ENCODE measurements at places on chromosomes 13 and 19.

GRCh38 chr13:40980461-40980860 is 38.7 kb downstream of the ELF1 start:
- no peak for DNase-seq

- peak; percentile 75 for DNase-seq
These were observed 153.5 kb upstream of the KLF12 start for GRCh38 chr13:74287724-74288169.

DNA sequence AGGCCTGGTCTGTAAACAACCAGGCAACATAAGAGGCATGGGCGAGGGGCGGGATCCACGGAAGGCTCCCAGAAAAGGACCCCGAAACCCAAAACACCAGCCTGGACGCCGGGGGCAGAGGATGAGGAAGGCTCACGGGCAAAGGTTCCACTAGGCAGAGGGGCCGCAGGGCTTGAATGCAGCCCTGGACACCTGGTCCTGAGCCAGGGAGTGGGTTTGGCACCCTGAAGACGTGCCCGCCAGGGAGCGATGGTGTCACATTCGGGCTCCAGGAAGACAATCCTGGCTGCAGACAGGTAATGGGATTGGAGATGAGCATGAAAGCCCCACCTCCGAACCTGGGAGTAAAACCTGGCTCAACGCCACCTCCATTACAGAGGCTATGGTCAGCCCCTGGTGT is 31.8 kb downstream of the ZNF787 start:
- no peak for DNase-seq

- DNase-seq = no peak
These were observed 56.1 kb upstream of the ZNF835 start for GRCh38 chr19:56727677-56728076.

GRCh38 chr13:42969565-42970172 is 22.4 kb downstream of the EPSTI1 start:
- peak; percentile 75 for DNase-seq

GRCh38 chr13:102273111-102273510 is 128.7 kb downstream of the FGF14 start:
- DNase-seq = no peak

- DNase-seq = no peak
These were observed 367.4 kb downstream of the SPRY2 start for GRCh38 chr13:79973533-79973963.

DNA sequence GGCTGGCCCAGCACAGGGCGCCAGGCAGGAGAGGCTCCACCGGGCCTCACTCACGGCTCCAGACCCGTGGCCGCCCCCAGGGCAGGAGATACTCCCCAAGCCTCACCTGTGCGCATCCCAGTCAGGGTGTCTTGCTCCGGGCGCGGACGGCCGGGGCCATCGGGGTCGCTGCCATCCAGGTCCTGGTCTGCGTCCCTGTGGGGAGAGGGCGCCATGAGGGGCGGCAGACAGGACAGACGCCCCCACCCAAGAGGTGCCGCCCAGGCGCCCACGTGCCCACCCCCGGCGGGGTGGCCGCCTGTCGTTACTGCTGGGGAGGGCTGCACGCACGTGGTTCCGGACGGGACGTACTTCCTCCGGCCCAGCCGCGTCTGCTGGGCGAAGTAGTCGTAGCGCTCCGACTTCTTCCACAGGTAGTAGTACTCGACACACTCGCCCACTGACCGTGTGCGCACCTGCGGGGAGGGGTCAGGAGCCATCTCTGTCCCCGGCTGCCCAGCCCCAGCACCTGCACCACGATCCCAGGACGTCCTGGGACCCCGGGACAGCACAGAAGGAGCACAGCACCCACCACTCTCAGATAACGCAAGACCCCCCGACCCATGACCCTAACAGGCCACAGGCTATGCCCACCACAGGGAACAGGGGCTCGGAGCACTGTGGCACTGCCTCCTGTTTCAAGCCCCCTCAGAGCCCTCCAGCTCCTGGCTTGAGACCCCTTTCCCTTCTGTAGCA is 17.4 kb upstream of the PLPP2 start:
- no peak for DNase-seq

DNA sequence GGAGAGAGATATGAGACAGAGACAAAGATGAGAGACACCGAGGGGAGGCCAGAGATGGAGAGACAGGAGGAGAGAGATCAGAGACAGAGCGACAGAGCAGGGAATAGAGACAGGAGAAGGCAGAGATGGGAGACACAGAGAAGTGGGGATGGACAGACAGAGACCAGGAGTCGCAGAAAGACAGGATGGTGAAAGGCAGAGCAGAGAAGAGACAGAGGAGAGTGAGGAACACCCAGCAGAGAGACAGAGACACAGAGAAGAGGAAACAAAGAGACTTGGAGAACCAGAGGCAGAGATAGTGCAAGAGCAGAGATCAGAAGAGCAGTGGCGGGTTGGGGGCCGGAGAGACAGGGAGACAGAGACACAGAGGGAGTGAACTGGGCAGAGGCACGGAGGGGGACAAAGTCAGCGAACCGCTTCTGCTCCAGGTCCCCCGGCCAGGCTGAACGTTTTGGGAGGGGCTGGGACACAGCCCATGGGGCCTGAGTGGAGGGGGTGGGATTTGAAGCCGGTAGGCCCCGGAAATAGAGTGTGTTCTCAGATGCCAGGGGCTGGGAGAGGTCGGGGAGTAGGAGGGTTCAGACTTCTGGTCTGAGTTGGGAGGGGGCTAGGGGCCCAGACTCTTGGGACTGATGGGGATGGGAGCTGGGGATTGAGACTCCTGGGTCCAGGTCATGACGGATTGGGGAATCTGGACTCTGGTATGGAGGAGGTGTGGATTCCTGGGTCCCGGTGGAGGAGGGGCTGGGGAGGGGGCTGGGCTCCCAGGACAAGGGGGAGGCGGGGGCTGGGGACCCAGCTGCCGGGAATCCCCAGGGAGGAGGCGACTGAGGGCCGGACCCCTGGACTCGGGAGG is 654 bp downstream of the ZNF579 start:
- no peak for DNase-seq

GRCh38 chr13:30804474-30804873 is 69.1 kb downstream of the ALOX5AP start:
- no peak for DNase-seq

GRCh38 chr13:112142401-112142930 is 75.5 kb downstream of the SOX1 start:
- DNase-seq = no peak

DNA sequence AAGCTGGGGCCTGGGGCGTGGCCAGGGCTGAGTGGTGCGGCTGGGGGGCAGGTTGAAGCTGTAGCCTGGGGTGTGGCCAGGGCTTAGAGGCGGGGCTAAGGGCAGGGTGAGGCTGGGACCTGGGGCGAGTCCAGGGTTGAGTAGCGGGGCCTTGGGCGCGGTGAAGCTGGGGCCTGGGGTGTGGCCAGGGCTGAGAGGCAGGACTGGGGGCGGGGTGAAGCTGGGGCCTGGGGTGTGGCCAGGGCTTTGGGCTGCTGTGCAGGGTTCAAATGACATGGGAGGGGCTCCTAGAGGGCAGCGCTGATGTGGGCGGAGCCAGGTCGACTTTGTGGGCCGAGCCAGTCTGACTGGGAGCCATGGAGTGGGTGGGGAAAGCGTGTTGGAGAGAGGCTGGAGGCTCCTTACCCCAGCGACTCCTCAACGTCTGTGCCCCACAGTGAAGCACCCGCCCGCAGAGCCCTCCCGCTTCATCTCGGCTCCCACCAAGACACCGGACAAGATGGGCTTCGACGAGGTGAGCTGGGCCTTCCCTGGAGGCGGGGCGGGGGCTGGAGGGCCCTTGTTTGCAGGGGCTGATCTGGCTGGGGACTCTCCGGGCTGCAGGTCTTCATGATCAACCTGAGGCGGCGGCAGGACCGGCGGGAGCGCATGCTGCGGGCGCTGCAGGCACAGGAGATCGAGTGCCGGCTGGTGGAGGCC is 21.5 kb downstream of the COLGALT1 start:
- no peak for DNase-seq

GRCh38 chr19:23822735-23823134 is 64.0 kb upstream of the ZNF681 start:
- no peak for DNase-seq

GRCh38 chr13:50318887-50319286 is 303.6 kb downstream of the KCNRG start:
- no peak for DNase-seq

- no peak for DNase-seq
These were observed 81.8 kb upstream of the GJB6 start for GRCh38 chr13:20313896-20314295.

DNA sequence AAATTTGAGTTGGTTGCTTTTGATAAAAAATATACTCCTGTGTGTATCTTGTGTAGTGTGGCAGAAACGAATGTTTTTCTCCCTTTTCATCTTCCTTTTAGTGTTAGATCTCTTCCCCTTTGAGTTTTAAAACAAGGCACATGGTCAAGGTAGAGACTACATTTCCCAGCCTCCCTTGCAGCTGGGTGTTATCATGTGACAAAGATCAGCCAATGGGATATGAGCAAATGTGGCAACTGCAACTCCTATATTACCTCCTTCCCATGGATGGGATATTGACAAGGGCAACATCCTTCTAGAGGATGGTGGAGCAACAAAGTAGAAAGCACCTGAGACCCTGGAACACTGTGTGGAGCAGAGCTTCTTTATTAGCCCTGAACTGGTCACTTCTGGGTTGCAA is 42.4 kb downstream of the ADGRE3 start:
- DNase-seq = no peak

DNA sequence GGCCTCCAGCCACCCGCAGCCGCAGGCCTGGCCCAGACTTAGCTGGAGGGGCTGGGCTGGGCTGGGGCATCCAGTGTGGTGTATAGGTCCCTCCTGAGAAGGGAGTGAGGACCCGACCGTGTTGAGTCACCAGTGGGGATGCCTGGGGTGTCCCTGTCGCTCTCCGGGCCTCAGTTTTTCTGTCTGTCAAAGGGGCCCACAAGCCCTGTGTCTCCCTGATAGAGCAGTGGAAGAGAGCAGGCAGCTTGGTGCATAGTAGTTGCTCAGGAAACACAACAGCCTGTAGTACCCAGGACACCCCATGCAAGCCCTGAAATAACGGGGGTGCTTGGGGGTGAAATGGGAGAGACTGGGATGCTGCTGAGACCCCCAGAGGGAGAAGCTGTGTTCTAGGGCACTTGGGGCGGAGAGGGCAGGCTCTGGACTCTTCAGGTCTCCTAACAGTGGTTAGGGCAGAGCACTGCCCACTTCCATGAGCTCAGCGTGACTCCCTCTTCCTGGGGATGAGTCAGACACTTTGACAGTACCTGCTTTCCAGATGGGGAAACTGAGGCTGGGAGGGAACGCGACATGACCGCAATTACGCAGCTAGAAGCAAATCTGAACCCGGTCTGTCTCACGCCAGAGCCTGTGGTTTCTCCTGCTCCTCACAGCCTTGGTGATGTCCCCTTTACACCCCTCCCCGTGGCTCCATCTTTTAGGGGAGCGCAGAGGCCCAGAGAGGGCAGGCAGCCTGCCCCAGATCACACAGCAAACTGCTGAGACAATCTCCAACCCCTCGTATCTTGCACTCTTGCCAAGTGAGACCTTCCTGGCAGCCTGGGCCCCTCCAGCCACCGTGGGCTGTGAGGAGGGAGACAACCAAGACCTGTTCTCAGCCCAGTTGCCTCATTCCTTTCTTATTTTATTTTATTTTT is 692 bp downstream of the SULT2B1 start:
- DNase-seq = no peak

DNA sequence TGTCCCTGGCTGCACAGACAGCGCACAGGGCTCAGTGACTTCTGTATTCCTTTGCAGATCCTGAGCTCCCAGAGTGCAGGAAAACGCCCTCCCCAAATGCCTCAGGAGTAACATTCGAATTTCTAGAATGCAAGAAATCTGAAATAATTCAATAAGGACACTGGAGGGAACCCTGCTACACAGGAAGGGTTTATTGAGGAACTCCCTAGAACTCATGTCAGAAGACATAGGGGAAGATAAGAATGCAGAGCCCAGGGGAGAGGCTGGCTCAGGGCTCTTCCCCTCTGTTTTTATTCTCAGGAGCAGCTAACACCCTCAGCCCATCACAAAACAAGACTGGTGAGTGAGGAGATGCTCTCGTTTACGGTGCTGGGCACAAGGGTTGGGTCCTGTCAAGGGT is 6.8 kb downstream of the LILRA1 start:
- no peak for DNase-seq

GRCh38 chr13:73000027-73000674 is 58.7 kb upstream of the KLF5 start:
- DNase-seq = no peak

DNA sequence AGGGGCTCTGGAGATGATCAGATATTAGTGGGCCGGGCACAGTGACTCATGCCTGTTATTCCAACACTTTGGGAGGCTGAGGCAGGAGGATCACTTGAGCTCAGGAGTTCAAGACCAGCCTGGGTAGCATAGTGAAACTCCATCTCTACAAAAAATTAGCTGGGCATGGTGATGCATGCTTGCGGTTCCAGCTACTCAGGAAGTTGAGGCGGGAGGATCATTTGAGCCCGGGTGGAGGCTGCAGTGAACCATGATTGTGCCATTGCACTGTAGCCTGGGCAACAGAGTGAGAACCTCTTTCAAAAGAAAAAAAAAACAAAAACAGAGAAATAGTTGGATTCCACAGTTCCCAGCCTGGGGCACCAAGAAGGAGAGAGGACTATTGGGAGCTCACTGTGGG is 17.9 kb upstream of the SHFL start:
- DNase-seq = no peak

DNA sequence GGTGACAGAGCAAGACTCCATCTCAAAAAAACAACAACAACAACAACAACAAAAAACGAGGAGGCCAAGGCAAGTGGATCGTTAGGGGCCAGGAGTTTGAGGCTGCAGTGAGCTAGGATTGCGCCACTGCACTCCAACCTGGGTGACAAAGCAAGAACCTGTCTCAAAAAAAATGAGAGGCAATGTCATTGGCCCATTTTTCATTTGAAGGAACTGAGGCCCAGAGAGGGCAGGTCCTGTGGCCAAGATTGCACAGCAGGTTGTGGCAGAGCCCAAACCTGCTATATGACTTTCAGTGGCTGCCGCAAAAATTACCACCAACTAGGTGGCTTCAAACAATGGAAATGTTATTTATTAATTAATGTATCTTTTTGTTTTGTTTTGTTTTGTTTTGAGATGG is 5.5 kb downstream of the PIK3R2 start:
- no peak for DNase-seq

GRCh38 chr13:48163061-48163460 is 68.2 kb upstream of the MED4 start:
- no peak for DNase-seq

- DNase-seq = no peak
These were observed 133.2 kb downstream of the VWA8 start for GRCh38 chr13:41827507-41828213.

GRCh38 chr13:21785990-21786389 is 115.1 kb downstream of the FGF9 start:
- no peak for DNase-seq

- no peak for DNase-seq
These were observed 110.8 kb downstream of the DLEU7 start for GRCh38 chr13:50732712-50733111.

DNA sequence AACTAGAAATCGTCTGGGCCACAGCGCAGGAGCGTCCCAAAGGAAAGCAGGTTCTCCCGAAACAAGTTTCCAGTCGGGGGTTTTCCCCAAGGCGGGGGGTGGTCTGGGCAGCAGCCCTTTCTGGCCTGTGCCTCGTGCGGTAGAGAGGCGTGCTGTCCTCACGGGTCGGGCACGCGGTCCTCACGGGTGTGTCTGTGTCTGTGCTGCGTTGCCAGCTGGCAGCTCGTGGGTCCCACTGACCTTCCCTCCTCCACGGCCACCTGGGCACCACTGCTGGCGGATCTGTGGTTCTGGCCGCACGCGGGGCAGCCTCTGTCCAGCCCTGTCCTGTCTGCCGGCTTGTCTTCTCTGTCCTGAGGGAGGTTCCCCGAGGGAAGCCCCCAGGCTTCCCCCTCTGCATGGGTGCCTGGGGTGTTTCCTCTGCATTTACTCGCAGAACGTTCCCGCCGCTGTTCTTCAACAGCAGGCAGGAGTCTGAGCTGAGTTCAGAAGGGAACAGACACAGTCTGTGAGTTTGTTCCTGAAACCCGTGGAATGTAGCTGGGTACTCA is 98.2 kb upstream of the MCF2L start:
- DNase-seq = no peak

All from activated CD4-positive, alpha-beta T cell treated with anti-CD3 and anti-CD28 coated beads, Interleukin-2, amount 50 U/mL, for 24 hours (primary cell).